ENCODE measurements at places on chromosomes 7 and 10.
A peak's percentile ranks its signal among the peaks of the same experiment; 100 is the strongest.

DNA sequence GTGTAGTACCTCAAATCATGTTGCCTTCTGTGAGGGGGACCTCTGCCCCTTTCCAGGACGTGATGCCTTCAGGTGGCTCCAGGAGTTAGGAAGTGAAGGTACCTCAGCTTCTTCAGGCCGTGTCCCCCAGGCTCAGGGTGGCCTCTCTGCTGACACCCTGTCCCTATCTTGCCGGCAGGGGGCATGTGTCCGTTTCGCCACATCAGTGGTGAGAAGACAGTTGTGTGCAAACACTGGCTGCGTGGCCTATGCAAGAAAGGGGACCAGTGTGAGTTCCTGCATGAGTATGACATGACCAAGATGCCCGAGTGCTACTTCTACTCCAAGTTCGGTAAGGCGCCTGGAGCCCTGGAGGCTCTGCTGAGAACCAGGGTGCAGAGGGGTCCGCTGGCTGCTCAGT lies 9.2 kb downstream of the CPSF4 start:
- DNase-seq = no peak

- DNase-seq = no peak
Observed at GRCh38 chr10:1103551-1103950, 47.4 kb downstream of the WDR37 start.

- DNase-seq = no peak
Observed at GRCh38 chr10:3720228-3721019, 64.6 kb downstream of the KLF6 start.

GRCh38 chr7:74365322-74366022 lies 76.3 kb downstream of the CLIP2 start:
- DNase-seq = no peak

DNA sequence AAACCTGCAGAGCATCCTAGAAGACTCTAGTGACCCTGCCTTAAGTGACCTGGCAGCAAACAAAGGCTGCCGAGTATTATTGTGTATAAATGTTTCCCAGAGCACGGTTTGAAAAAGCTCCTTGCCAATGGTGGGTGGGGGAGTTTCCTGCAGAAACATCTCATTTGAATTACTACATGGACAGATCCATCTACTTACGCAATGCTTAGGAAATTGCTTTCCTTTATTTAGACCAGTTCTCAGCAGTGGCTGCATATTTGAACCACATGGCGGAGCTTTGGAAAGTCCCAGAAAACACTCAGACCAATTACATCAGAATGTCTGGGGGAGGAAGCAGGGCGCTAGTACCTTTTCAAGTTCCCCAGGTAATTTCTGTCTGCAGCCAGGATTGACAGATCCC lies 560.9 kb downstream of the SDK1 start:
- DNase-seq = no peak

GRCh38 chr7:38034062-38034908 lies 113.8 kb downstream of the EPDR1 start:
- DNase-seq = no peak

- peak; percentile 81 for DNase-seq
Observed at GRCh38 chr10:121598263-121599249, at the start of gene FGFR2. Gene FGFR2, minus strand, starts transcription at chr10:121598444. Its CDS starts 4,627 bp downstream, at chr10:121593817.

- DNase-seq = no peak
Observed at GRCh38 chr10:94084344-94084743, 90.6 kb downstream of the PLCE1 start.

GRCh38 chr7:41287559-41288335 lies 415.1 kb downstream of the INHBA start:
- no peak for DNase-seq

DNA sequence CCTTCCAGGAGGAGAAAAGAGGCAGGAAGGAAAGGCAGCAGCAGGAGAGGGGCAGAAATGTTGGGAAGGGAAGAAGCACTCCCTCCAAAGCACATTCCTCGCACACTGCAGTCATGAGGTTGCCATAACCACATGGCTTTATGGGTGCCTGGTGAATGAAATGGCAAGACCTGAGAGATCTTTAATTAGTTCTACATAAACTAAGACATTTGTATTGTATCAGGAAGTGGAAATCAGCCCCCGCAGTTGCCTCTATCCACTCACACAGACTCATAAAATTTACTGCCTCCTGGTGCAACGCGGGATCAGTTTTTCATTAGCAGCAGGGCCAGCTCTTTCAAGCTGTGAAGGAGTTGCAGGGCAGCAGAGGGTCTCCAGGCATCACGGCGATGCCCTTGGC lies 106.4 kb downstream of the COL13A1 start:
- DNase-seq = no peak

DNA sequence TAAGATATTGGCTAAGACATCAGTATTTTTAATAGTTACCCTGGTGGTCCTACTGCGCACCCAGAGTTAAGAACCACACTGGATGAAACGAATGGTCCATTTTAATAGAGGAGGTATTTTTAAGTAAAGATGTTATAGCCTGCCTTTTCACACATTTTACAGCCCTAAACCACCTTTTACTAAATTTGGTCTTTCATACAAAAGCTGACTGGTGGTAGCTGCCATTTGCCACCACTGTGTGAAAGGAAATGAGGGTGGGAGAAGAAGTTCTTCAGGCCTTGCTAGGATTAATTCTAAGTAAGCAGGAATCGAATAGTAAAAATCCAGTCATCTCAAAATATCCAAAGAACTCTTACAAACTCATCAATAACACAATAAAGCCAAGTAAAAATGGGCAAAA lies 15.2 kb upstream of the APBB1IP start:
- DNase-seq = no peak

DNA sequence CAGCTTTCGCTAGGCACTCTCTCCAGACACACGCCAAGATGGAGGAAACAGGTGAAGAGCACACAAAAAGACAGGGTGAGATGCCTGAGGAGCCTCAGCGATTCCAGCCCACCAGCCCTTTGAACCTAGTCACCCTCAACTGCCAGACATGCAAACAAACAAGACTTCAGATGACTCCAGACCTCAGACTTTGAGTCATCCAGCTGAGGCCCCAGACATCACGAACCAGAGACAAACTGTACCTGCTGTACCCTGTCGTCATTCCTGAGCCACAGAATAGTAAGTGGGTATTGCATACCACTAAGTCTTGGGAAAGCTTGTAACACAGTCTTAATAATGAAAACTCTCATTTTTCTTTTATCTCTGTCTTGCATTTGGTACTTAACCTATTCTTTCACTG lies 126.6 kb upstream of the LSM8 start:
- DNase-seq = no peak

- DNase-seq = no peak
Observed at GRCh38 chr10:72784551-72785351, 92.8 kb downstream of the MCU start.

GRCh38 chr10:49174261-49174925 lies 13.8 kb downstream of the TMEM273 start:
- DNase-seq = no peak

DNA sequence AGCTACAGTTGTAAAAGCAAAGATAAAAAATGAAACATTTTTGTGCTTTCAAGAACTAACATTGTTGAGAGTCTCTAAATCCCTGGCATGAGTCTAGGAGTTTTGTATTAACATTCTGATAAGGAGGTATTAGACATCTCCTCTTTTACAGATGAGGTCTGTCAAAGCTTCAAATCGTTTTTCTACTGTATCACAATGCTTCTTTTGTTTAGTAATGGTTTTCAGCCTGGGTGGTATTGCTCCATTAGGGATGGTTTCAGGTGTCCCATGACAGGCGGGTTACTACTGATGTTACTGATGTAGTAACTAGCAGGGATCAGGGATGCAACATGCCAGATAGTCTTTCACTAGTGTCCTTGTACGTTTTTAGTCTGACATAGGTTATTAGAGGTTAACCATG lies 27.4 kb downstream of the STAM start:
- no peak for DNase-seq

DNA sequence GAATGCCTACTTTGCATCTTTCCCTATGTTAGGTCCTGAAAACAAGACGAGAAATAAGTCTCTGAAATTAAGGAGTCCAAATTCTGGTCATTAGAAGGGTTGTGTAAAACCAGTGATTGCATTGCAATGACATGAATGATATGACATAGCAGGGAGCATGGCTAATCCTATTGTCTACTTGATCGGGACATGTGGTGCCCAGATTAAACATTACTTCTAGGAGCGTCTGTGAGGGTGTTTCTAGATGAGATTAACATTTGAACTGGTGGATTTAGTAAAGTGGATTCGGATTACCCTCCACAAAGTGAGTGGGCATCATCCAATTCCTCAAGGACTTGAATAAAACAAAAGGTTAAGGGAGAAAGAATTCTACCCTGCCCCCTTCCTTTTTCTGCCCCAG lies 434.9 kb upstream of the KLF6 start:
- DNase-seq = no peak

GRCh38 chr10:118501637-118502440 lies 93.6 kb downstream of the PRLHR start:
- DNase-seq = no peak

- DNase-seq = no peak
Observed at GRCh38 chr10:13971601-13972475, 358.9 kb downstream of the FRMD4A start.

DNA sequence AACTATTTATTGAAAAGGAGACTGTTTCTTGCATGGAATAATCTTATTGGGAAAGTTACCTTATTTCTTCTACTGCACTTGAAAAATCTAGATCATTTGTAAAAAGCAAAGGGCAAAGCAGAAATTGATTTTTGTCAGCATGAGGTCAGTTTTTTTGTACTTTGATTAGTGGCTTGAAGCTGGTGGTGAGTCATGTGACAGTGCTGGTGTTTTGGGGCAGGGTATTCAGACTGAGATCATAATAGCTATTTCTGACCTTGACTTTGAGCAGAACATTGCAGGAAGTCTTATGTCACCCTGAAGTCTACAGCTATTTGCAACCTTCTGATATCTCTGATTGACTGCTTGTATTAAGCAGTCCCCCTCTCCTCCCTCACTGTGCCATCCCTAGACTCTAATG lies 66.3 kb upstream of the SORCS3 start:
- no peak for DNase-seq

GRCh38 chr10:98790817-98791216 lies 344.1 kb upstream of the HPS1 start:
- no peak for DNase-seq

- DNase-seq = no peak
Observed at GRCh38 chr10:88045096-88045495, 181.7 kb downstream of the PTEN start.

DNA sequence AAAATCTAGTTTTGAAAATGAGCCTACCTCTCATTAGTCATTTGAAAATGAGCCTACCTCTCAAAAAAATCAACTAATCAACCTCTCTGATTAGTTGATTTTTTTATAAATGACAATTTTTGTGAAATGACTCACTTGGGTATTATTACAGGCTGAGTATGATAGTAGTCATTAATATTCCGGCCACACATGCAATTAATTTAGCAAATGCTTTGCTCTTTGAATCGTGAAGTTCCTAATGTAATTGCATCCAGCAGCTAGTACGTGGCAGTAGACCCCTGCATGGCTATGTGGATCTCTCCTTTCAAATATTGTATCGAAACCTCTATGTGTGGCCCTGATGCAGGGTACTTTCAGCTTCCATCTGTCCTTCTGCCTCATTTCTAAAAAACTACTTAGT lies 245.9 kb upstream of the PHYHIPL start:
- no peak for DNase-seq

- no peak for DNase-seq
Observed at GRCh38 chr7:118792682-118793081, 568.2 kb downstream of the ANKRD7 start.

DNA sequence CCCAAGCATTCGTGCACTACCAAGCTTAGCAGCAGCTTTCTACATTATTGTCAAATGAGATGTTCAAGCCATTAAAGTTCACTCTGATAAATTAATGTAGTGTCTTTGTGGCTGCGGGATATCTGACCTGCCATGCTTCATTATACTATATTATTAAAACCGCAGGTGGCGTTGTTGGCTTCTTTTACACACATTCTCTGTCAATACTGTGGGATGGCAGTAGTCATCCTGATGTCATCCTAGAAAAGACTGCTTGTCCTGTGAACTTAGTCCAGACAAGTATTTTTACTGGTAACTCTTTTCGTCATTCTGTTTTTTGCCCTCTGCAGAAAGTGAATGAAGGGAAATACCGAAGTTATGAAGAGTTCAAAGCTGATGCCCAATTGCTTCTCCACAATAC lies 103.9 kb downstream of the ZMYND11 start:
- DNase-seq = no peak

DNA sequence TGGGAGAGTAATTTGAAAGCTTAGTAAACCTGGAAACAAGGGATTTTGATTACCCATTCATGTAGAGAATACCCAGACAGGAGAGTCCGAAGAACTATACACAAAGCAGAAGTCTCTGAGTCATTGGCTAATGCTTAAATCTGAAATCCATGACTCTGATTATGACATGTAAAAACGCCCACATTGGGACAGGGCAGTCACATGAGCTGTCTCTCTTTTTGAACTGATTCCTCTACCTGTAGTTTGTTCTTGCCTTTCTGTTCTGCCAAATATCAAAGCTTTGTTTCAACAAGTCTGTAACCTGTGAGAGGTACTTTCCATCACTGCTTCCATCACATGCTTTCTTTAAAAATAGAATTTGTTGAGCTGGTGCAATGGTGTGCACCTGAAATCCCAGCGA lies 4.3 kb upstream of the GPNMB start:
- DNase-seq = no peak

GRCh38 chr10:71040846-71041605 lies 152.7 kb upstream of the PCBD1 start:
- DNase-seq = no peak

GRCh38 chr7:80463272-80463920 lies 48.5 kb downstream of the GNAT3 start:
- no peak for DNase-seq

- no peak for DNase-seq
Observed at GRCh38 chr7:126485791-126486190, 767.0 kb downstream of the GRM8 start.

GRCh38 chr10:85548034-85548433 lies 818.6 kb downstream of the GRID1 start:
- no peak for DNase-seq

GRCh38 chr7:102117743-102118142 lies 168.9 kb upstream of the SH2B2 start:
- DNase-seq = no peak

DNA sequence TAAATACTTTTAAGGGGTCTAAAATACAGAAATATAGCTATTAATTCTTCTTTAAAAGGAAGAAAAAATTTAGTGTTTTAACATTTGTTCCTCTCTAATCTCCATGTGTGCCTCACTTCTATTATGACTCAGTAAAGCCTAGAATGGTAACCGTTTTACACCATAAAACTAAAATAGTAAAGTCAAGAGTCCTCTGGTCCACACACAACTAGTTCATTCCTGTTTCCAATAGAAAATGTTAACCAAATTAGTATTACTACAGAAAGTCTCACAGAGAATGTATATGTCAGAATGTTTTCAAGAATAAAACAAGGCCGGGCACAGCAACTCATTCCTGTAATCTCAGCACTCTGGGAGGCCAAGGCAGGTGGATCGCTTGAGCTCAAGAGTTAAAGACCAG lies 55.8 kb downstream of the CNOT4 start:
- DNase-seq = no peak

DNA sequence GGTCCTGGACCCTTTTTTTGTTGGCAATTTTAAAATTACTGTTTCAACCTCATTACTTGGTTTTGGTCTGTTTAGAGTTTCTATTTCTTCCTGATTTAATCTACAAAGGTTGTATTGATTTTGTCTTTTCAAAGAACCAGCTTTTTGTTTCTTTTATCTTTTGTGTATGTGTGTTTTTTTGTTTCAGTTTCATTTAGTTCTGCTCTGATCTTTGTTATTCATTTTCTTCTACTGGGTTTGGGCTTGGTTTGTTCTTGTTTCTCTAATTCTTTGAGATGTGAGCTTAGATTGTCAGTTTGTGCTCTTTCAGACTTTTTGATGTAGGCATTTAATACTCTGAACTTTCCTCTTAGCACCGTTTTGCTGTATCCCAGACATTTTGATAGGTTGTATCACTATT lies 8.5 kb upstream of the MRPS33 start:
- no peak for DNase-seq

- DNase-seq = peak; percentile 76
Observed at GRCh38 chr10:15168291-15168785, at the start of gene NMT2. Gene NMT2, minus strand, starts transcription at chr10:15168693. Its CDS starts 81 bp downstream, at chr10:15168612.

All from T-helper 2 cell (primary cell).